ENCODE measurements at places on chromosomes 6 and 20.

- DNase-seq = no peak
Observed at GRCh38 chr6:3759646-3760232, 8.2 kb upstream of the PXDC1 start.

GRCh38 chr20:53061192-53062108, 89.3 kb downstream of the TSHZ2 start:
- no peak for DNase-seq

DNA sequence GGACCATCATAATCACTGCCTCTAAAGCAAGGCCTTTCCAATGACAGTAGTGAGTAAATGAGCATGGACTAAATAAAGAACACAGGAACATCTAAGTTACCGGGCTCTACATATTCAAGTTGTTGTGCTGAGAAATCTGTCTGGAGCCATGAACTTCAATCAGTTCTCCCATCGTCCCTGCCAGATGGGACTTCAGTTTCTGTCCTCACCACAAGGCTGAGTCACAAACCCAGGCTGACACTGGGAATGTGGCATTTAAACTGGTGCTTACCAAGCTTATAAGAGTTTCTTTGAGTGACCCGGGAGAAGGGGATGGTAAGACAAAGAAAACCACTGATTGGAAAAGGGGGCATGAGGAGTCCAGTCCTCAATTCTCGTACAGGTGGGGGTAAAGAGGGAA, 497.0 kb downstream of the MAFB start:
- DNase-seq = peak; percentile 14

GRCh38 chr20:50318710-50319109, 128.1 kb downstream of the CEBPB start:
- no peak for DNase-seq

GRCh38 chr6:54698974-54699373, 147.6 kb upstream of the FAM83B start:
- DNase-seq = no peak

GRCh38 chr20:40082436-40082835, 606.6 kb downstream of the MAFB start:
- no peak for DNase-seq

All from Daoy (cell line).